ENCODE measurements at places on chromosomes 1 and 21.

DNA sequence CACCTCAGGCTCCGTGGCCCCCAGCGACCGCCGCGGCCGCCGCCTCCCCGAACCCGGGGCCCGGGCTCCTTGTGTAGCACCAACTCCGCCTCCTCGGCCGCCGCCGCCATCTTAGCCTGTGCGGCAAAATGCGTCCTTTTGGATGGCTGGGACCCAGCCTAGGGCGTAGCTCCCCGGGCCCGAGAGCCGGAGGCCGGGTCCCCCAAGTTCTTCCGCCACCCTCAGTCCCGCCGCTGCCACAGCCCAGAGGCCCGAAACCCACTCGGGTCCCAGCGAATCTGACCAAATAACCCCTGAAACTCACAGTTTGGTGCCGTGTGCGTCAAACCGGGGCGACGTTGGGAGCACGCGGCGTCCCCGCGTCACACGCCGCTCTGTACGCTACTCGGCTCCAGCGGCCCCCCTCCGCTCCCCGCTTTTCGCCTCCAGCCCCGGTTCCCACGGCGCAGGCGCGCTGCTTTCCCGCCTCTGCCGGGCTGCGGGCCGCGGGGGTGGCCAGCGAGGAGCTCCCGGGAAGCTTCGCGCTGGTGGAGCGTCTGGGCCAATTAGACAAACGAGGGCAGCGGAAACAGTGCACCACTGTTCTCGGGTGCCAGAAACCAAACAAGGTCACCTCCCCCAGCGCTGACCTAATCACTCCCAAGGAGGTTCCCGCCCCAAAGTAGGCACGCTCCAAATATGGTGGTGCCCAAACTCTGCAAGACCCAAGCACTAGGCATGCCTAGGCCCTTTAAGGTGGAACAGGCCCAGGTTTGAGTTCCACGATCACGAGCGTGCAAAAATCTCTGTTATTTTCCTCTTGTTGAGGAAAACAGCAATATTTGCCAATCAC lies at the start of gene ZNF644:
Gene ZNF644, minus strand, starts transcription at position 350 of the 832 bp plus-strand sequence. CDS start 39,682 bp downstream, outside the sequence.
- DNase-seq, result peak; percentile 82

DNA sequence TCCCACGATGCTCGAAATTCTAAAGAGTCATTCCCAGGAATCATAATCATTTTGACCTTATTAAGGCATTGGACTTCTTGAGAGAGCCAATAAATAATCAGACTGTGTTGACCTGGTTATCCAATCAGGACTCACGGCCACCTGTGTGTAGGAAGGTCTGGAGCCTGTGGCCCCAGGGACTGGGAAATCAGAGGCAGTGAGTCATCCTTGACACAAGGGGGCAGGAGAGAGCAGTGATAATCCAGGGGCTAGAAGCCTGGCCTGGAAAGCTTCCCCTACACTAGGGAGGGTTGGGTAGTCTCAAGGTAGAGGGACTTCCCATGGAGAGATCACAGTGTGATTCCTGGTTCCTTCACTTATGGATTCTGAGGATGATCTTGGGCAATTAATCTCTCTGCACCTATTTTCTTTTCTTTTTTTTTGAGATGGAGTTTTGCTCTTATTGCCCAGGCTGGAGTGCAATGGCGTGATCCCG lies 4.7 kb downstream of the MR1 start:
- no peak for DNase-seq

- DNase-seq, result no peak
These were observed 687 bp upstream of the ERI3 start for GRCh38 chr1:44355582-44356305.

DNA sequence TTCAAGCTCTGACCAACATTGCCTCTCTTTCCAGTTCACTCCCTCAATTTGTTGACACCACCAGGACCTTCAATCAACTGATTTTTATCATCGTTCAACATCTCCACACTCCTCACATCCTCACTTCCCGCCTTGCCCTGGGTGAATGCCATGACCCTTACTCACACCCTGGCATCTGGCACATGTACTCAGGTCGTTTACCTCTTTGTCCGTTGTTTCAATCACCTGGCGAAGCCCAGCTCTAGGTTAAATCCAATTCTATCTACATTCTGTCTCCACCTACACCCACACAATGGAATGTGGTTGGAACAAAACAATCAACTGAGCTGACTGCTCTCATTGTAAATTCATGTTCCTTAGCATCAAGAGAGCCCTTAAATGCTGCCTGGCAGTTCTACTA lies 24.2 kb upstream of the TBX15 start:
- DNase-seq, result no peak

GRCh38 chr1:155396874-155397476 lies 76.3 kb downstream of the RUSC1 start:
- DNase-seq, result no peak

DNA sequence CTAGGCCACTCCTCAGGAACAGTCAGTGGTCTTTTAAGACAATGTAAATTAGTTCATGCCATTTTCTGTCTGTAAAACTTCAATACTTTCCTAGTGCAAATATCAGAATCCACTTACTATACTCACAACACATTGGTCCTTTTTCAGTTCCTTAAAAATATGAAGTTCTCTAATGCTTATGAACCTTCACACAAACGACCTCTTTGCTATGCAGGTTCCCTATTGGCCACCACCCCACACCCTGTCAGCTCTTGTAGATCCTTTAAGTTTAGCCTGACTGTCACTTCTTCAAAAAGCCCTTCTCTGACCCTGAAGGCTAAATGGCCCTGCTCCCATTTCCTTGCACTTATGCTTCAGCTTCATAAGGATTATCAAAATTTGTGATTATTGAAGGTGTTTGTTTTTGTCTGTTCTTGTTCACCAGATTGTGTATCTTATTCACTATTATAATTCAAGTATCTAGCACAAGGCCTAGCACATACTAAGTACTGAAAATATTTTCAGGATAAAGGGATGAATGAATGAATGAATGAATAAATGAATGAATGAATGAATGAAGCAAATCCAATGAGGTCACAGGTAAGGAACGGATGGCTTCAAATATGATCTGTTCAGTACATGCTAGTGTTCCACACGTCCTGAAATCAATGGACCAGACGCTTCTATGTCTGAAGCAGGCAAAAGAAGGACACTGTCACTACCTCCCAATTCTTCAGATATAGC lies 373.9 kb downstream of the VAV3 start:
- no peak for DNase-seq

- no peak for DNase-seq
These were observed 14.5 kb downstream of the PDZK1IP1 start for GRCh38 chr1:47175227-47175934.

DNA sequence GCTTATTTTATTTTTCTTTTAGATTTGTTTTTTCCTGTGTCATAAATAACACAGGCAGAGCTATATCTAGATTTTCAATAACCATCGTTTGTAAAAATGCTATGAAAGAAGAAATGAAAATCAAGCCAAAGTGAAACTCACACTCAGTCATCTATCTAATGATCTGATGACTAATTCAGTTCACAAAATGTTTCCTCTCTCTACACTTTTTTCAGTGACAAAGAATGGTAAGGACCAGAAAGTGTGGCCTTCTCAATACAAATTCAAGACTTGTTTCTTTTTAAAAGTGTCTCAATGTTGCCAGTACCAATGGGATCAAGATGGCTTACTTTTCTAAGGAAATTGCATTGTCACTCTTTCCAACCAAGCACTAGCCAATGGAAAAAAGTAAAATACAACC lies 282.8 kb upstream of the PKN2 start:
- no peak for DNase-seq

DNA sequence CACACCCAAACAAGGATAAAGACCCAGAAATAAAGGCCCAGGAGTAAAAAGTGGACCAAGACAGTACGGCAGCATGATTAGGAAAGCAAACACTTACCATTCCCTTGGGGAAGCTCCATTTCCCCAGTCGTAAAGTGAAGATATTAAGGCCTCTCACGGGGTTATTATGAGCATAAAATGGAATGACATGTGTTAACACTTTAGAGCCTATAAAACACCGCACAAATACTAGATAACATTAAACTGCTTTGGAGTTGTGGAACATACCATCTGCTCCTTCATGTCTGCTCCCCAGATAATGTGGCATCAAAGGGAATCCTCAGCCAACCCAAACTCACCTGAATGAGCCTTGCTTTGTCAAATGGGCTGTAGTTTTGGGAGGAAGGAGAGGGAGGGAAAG lies 8.9 kb upstream of the ITLN2 start:
- DNase-seq, result no peak

- no peak for DNase-seq
These were observed 61.8 kb upstream of the PGBD5 start for GRCh38 chr1:230487773-230488428.

DNA sequence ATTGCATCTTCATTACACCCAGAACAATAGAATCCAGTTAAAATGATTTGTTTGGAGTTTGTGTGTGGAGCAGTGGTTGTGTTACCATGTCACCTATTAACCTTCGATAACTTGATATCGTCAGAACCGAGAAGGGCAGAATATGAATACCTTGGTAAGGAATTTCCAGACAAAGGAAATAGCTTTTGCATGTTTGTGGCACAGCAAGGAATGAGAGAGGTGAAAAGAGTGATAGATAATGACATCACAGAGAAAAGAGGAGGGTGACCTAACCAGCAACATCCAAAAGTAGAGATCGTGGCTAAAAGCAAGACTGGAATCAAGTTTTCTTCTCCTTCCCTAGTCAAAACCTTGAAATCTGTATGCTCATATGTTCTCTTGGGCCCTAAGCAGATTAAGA lies 244.6 kb upstream of the NEGR1 start:
- no peak for DNase-seq

GRCh38 chr1:7369866-7370265 lies 401.2 kb upstream of the VAMP3 start:
- DNase-seq, result no peak

- no peak for DNase-seq
These were observed 17.0 kb downstream of the KCNAB2 start for GRCh38 chr1:6062670-6063069.

DNA sequence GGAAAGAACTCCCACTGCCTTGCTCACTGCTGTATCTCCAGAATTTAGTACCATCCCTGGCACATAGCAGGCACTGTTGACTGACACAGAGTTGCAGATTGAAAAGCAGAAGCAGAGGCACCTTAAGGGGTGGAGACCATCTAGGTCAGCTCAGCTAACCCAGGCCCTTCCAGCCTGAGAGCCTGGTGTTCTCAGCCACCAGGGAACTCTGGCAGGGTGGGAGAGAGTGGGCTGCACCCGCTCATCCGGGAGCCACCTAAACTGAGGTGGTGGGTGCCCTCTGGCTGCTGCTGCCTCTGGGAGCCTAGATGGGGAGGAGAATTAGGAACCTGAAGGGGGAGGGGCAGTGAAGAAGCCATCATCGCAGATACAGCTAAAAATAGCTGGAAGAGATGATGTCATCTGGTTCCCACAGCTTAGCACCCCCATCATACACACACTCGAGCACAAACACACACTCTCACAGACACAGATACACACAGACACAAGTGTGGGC lies 1.5 kb upstream of the TSPAN1 start:
- no peak for DNase-seq

- no peak for DNase-seq
These were observed 402.1 kb downstream of the SETD4 start for GRCh38 chr21:35658242-35658641.

GRCh38 chr1:243236604-243237252 lies 18.4 kb downstream of the CEP170 start:
- no peak for DNase-seq

DNA sequence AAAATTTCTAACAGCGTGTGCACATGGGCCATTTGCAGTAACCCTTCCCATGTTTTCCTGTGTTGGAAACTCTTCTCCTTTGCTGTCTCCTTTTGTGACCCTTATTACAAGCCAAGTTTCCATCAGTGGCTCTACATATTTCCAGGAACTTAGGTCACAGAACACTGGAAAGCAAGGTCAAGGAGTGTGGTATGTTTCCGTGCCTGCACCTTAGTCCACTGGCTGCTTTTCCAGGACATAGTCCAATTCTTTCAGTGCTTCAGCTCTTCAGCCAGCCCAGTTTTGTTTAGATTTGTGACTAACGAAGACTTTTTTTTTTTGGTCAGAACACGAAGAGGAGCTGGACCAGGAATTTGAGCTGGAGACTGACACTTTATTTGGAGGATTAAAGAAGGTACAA lies 33.8 kb downstream of the HHAT start:
- no peak for DNase-seq

DNA sequence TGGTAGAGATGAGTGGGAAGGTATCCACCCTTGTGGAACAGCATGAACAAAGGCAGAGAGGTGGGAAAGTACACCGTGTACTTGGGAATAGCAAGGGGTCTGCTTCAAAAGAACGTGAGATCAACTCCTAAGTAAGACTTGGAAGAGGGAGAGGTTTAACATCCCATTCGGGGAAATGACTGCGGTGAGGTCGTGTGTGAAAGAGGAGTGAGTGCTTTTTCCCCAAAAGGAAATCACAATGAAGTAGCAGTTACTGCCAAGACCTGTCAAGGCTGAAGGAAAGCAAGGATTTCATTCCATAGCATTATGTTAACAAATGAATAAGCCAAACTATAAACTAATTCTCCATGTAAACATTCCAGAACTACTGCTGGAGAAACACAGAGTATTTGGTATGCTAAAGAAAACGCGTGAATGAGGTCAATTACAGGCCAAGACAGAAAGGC lies 20.0 kb upstream of the SYDE2 start:
- DNase-seq, result no peak

DNA sequence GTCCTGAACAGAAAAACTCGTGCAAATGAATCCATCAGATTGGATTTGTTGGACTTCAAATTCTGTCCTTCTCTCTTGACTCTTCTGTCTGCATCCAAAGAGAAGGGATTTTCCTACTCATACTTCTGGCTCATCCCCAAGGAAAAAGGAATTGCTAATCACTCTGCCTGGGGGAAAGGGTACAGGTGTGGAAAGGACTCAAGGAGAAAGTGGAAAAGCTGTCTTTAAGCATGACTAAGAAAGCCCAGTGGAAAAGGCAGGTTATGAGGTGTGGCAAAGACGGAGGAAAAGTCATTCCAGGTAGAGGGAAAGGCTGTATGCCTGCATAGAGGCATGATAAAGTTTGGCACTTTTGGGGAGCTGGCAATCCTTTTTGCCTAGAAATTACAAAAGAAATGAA lies 43.4 kb downstream of the PTGS2 start:
- no peak for DNase-seq

- no peak for DNase-seq
These were observed 1.7 kb downstream of the PATJ start for GRCh38 chr1:61743716-61744580.

DNA sequence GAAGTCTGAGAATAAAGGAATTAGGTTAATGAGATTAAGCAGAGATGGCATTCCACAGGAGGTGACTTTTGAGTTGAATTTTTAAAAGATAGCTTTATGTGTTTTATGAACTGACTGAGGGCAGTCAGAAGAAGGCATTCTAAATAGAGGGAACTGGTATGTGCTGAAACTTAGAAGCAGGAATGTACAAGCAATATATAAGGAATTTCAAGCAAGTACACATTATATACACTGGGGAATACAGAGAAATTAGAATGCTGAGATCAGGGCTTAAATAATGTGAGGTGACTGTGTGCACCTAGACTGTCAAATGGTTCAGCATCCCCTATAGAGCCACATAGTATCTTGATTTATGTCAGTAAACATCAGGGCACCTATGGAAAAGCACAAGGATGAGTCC lies 19.3 kb downstream of the WNT2B start:
- DNase-seq, result no peak
